ENCODE measurements at places on chromosomes 6 and 20.

- no peak for DNase-seq
Observed at GRCh38 chr20:44832724-44833123, 22.4 kb upstream of the RIMS4 start.

- no peak for DNase-seq
Observed at GRCh38 chr6:41692080-41692675, 43.2 kb downstream of the TFEB start.

GRCh38 chr6:71250099-71250602 lies 38.5 kb upstream of the OGFRL1 start:
- no peak for DNase-seq

GRCh38 chr20:57695940-57696339 lies 13.9 kb downstream of the PMEPA1 start:
- no peak for DNase-seq

DNA sequence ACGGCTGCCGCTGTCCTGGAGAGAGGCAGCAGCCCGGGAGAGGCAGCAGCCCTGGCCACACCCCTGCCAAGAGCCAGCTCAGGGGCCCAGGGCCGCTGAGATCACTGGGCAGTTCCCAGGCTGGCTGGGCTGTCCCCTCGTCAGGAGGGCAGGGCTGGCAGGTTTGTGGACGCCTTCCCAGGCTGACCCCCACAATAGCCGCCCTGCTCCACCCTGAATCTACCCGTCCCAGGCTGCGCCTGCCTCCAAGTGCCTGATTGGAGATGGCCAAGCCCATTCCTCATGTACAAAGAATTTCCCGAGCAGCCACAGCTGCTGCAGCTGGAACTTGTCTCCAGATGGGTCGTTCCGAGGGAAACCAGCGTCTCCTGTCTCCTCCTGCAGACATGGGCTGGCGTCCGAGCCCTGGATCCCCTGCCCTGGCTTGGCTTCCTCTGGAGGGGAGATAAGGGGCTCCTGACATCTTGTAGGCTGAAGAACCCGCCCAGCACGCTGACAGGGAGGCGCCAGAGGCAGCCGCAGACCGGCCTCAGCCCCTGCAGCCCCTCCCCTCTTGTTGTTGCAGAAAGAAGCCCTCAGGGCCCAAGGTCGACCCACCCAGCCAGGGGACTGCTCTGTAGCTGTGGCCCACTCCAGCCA lies 9.4 kb upstream of the GATA5 start:
- DNase-seq = no peak

GRCh38 chr20:44431502-44432234 lies 44.0 kb upstream of the TTPAL start:
- no peak for DNase-seq

DNA sequence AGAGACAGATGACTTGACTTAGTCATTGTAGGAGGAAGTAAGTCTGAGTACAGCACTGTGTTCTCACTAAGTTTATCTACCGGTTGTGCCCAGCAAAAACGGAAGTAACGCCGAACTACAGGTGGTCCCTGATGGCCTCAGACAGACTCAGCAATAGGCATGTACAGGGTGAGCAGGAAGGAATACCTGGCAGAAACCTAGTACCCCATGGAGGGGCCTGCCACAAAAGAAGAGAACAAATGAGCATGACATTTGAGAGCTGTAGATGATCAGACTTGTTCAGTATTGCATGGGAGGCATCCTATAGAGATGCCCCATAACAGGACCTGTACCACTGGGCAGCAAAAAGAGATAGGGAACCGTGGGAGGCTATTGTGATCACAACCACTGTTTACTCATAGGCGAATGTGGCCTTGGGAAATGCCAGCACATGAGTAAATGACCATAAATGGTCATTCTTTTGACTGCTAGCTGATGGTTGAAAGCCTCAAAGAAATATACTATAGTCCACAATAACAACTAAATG lies 106.4 kb upstream of the TAB2 start:
- no peak for DNase-seq

All from NCI-H1436 treated with DMSO at 0.1 percent for 48 hours (cell line).